Caco-2 (cell line): ENCODE measurements at places on chromosomes 7 and 10. TPM values are rescaled to one million over a fixed set of nuclear protein-coding genes. Genes with fewer than 3 reads are reported as not detected.

DNA sequence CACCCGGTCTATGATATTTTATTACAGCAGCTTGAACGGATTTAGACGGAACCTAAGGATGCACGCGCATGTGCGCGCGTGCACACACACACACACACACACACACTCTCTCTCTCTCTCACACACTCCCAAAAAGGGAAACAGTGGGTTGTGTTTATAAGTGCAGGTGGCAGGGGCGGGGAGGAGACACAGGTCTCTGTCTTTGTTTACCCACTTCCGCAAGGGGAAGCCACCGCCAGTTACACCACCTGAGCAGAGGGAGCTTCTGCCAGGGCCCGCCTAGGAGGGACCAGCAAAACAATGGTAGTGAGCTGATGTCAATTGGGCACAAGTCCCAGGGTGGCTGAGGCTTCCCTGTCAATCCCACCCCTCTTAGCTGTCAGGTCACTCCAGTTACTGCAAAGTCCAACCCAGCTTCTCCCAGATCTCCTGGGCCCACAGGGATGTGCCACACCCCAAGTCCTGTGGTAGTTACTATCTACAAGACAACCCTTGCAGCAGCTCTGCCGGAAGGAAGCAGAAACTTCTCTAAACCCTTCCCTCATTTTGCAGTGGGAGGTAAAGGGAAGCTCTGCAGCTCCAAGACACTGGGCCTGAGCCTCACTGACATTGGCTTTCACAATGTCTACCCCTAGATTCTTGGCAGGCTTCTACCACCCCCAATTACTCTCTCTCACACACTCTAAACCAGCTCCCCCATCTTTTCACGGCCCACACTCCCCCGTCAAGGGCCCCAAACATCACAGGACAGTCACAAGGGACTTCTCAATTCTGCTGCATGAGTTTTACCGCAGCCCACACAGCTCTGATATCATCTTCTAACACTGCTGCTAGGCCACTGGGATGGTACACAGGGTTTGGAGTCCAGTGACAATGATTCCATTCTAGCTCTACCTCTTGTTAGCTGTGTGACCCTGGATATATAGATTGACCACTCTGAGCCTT, 17.6 kb downstream of the ANXA11 start:
- 0 out of 2 replicates have a peak, but pooled peaks cover 5% of the 10 kb centered on the region for H3K4me1 ChIP-seq
- H3K27me3 ChIP-seq, result no peaks in the 10 kb centered on the region
- peaks cover 4% of the 10 kb centered on the region; the same call in 1 of the 2 replicates for H3K36me3 ChIP-seq
- no peak overlapping the region for H3K27ac ChIP-seq

- H3K4me1 ChIP-seq, result peaks cover 21% of the 10 kb centered on the region
- no peak for DNase-seq
- no peaks in the 10 kb centered on the region for H3K36me3 ChIP-seq
Measured at GRCh38 chr10:63722537-63722936, 201.3 kb downstream of the REEP3 start.

DNA sequence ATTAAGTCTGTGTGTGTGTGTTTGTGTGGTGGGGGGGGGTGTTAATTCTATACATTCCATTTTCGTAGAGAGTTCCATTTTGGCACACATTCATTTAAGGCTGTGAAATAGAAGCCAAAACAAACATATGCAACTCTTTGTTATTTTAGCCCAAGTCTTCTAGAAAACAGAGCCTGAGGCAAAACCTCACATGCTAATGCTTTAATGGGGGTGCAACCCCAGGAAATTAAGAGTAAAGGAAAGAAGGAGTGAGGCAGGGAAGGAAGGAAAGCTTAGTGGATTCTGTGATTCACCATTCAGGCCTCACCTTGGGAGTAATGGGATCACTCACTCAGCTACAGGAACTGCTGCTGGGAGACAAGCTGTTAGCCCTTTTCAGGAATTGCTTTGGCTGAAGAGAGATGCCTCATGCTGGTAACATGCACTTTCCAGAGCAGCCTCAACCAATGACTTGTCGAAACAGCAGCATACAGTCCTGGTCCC, 73.0 kb upstream of the CTTNBP2 start:
- H3K27ac ChIP-seq, result no peak overlapping the region
- no peak for DNase-seq
- no peak overlapping the region for H3K4me3 ChIP-seq

- DNase-seq, result no peak
- H3K27ac ChIP-seq, result no peak overlapping the region
- H3K4me3 ChIP-seq, result no peak overlapping the region
- no peaks in the 10 kb centered on the region for H3K27me3 ChIP-seq
Measured at GRCh38 chr10:59677253-59677831, 32.3 kb downstream of the SLC16A9 start.

The NPFFR1 gene
- not detected in 2 replicates for total RNA-seq
